ENCODE measurements at places on chromosomes 4 and X. TPM values are rescaled to one million over a fixed set of nuclear protein-coding genes. Genes with fewer than 3 reads are reported as not detected.

STATH gene
- total RNA-seq = not detected

EXOC1L gene
- total RNA-seq = not detected

UGT2A1 gene
- total RNA-seq = not detected

PAGE1 gene
- total RNA-seq = not detected

CSN3 gene
- not detected for total RNA-seq

CDKL2 gene
- not detected for total RNA-seq

RAB33A gene
- 1.3 TPM for total RNA-seq

IGSF1 gene
- total RNA-seq = not detected

CT47B1 gene
- not detected for total RNA-seq

DNA sequence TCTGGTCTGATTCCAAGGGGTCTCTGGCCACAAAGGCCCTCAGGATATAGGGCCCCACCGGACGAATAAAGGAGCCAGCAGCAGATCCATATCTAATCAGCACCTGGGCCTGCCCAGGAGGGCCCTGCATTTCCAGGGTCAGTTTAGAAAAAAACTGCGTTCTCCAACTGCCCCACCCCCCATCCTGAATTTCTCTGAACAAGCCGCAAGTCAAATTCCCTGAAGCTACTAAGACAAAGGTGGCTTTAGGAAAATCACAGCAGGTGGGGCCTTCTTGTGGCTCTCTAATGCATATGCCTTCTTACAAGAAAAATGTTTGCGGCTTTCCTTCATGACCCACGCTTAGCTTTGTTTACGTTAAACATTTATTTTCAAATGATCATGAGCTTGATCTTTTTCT lies 76.6 kb downstream of the MBNL3 start:
- no peak for DNase-seq

DNA sequence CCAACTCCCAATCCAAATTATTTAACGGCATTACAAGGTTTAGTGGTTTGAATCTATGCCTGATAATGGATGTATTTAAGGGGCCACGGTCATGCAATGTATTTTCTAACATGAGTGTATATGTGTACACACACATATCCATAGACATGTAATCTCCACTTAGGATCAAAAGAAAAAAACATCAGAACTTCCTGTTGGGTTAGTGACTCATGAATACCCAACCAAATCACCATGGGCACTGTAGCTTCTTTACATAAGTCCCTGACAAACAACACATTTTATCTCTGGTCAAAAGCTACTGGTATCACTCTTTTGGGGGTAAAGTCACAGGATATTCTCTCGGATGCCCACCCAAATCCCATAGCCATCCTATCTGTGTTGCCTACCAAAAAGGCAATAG lies 36.5 kb upstream of the TFDP3 start:
- DNase-seq = no peak

GRCh38 chr4:42955746-42956505 lies 63.4 kb downstream of the GRXCR1 start:
- no peak for DNase-seq

DNA sequence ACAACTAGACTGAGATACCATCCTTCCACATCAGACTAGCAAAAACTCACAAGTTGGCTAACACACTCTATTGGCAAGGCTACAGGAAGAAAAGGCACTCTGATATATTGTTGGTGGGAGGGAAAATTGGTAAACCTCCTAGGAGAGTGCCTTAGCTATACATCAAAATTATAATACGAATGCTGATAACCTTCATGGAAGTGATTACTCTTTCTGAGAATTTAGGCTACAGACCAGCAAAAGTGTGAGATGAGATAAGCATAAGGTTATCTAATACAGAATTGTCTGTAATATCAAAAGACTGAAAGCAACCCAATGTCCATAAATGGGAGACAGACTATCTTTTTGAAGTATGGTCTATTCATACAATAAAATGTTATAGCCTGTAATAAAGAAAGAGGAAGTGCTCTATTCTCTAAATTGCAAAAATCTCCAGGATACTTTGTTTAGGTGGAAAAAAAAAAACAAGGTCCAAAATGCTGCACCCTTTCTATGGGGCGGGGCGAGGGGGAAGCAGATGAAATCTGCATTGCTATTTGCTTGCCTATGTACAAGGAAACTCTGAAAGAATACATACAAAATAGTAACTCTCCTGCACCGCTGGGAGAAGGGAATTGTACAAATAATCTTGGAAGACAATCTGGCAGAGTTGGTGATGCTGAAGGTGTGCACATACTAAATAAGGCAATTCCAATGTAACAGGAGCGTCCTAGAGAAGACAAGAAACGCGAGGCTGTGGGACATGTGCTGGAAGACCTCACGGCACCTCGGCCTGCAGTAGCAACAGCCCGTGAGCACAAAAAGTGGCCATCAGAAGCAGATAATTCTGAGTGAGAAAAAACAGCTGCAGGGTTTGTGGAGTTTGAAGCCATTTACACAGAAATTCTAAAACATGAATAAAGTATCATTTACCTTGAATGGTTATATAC lies 109.7 kb downstream of the AFAP1 start:
- no peak for DNase-seq

DNA sequence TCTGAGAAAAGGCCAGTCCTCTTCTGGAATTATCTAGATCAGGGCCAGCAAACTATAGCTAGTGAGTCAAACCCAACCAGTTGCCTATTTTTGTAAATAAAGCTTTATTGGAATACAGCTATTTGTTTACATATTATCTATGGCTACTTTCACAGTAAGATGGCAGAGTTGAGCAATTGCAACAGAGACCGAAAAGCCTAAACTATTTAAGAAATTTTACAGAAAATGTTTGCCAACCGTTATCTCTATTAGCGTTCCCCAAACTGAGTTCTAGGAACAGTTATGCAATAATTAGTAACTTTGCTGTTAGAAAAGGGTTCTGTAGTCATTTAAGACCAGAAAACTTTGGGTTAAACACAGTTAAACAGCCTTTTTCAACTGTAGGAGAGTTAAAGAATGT lies 10.5 kb downstream of the TEX13B start:
- no peak for DNase-seq

DNA sequence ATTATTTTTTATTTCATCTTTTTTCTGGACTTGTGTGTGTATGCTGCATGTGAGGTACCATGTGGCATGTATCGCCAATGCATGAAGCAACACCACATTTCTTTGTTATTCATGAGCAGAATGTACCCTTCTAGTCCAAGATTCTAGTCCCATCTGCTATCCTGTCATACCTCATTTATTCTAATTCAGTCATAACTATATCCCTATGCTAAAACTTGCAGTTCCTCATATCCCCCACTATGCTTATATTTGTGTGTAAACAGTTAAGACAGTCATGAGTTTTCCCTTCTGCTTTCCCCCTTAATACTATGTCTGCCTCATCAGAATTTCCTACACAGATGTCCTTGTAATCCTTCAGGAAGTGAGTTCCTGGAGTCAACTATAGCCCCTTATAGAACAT lies 19.7 kb downstream of the OCRL start:
- no peak for DNase-seq

DNA sequence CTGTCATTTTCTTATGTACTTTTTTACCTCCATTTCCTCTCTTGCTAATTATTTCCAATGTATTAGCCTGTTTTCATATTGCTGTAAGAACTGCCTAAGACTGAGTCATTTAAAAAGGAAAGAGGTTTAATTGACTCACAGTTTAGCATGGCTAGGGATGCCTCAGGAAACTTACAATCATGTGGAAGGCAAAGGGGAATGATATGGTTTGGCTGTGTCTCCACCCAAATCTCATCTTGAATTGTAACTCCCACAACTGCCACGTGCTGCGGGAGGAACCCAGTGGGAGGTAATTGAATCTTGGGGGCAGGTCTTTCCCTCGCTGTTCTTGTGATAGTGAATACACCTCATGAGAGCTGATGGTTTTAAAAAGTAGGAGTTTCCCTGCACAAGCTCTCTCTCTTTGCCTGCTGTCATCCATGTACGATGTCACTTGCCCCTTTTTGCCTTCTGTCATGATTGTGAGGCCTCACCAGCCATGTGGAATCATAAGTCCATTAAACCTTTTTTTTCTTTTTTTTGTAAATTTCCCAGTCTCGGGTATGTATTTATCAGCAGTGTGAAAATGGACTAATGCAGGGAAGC lies 870.0 kb upstream of the INTU start:
- DNase-seq = no peak

DNA sequence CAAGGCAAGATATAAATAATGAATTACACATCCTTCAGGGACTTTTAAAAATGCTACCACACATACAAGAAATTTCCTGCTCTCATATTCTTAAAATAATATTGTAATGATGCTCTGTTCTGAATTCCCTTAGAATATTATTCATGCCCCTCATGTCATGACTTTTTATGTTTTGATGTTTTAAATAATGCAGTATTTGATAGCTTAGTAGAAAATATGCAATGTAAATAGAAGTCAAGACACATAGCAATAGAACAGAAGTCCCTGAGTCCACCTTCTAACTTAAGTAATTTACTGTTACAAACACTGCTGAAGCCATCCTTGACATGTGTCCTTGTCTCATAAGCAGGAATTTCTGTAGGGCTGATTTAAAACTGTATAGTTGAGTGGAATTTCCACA lies 1071.2 kb upstream of the LCORL start:
- no peak for DNase-seq

DNA sequence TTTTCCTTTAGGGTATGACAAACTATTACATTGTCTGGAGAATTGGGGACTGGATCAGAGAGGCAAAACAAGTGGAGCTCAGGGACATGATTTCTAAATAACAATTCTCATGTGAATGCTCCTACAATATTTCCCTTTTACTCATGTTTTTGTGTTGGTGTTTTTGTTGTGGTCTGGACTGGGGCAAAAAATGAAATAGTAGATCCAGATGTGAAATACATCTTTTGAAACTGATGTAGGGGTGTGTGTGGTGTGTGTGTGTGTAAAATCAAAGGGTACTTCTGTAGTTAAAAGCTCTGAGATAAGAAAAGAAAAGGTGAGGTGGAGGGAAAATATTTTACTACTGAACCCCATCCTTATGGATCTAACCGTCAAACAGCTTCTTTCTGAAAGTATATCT lies 188.4 kb upstream of the RPL34 start:
- DNase-seq = no peak

GRCh38 chr4:176622251-176622948 lies 170.3 kb downstream of the VEGFC start:
- no peak for DNase-seq

DNA sequence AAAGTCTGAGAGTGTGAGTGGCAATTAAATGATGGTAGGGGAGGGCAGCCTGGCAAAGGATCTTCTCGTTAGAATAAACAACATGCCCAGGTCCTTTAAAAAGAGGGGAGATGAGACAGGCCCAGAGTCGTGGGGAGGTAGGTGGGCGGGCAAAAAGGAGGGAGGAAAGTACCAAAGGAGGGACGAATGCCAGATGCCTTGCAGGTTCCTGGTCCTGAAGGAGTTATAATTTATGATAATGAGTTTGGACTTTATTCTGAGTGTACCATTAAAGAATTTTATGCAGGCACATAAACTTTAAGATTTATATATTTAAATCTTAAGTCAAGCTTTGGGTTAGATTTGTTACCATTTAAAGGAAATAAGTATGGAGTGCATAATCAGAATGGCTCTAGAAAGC lies 62.3 kb upstream of the SMARCA5 start:
- no peak for DNase-seq

DNA sequence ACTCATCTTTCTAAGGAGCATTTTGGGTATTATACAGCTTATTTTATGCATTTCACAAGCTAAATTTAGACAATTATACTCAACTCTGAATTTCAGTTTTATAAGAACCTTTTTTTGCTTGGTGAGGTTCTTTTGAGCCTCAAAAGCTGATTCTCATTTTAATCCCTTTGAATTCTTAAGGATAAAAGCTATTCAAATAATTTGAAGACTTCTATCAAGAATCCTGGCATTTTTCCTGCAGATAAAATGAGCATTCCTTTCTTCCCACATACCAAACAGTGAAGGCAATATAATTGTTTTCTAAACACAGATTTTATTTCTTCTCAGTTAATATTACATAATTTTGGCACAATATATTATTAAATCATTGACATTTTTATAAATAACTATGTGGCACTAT lies 118.4 kb upstream of the GPM6A start:
- no peak for DNase-seq

DNA sequence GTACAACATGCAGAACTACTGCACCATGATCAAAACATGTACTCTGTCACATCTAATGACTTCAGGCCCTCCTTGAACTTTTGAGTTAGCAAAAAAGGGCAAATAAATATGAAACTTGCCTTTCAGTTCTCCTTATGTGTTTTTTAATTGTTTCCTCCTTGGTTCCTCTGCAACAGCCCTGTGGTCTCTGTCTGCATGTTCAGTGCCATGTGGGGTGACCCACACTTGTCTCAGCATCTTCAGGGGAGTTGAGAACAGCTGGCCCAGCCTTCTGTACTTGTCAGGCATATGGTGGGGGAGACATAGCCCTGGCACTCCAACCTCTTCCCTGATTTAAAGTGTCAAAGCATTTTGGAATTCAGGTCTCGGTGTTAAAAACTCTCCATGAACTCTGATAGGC lies 188.0 kb upstream of the PGRMC2 start:
- DNase-seq = no peak

DNA sequence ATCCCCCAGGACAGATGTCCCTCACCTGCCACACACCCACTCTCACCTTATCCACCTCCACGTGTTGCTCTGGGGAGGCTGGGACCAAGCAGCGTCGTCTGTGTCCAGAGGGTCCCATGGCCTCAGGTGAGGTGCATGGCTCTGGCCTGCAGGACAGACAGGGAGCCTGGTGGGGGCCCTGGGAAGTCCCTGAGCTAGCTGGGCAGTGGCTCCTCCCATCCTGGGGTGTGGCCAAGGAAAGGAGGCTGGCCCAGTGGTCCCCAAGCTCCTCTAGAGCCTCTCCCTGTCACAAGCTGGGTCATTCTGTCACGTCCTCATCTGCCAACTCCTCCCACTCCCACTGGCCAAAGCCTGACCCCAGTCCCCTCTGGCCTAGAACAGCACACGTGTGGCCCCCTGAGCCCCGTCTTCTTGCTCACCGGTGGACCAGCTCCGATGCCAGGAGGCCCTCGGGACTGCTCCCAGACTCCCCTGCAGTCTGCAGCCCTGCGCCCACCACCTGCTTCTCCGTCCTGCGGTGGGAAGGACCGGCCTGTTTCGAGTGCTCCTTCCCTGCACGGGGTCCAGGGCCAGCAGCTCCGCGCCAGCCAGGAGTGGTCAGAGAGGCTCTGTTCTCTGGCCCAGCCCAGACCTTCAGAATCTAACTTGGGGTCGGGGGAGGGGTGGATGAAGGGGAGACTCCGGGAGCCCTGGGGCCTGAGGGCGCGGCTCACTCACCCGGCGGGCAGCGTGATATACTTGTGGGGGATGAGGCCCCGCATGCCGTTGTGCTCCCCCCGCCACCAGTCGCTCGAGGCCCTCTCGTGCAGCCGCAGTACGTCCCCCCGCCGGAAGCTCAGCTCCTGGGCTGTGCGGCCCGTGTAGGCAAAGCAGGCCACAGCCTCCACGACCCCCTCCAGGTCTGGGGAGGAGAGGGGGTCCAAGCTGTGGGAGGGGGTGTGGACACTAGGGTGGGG lies 4.8 kb downstream of the AVPR2 start:
- no peak for DNase-seq

GRCh38 chrX:113804819-113805218 lies 779.1 kb upstream of the HTR2C start:
- DNase-seq = no peak

Data from Peyer's patch (tissue), 4 donors.